Left ventricle myocardium superior (tissue), 1 donor: ENCODE measurements at places on chromosomes 11 and 22.

GRCh38 chr11:79110796-79111195 is 330.0 kb downstream of the TENM4 start:
- no peak for DNase-seq

- no peak for DNase-seq
Measured at GRCh38 chr22:36998620-36999351, 20.5 kb downstream of the TST start.

- DNase-seq = peak; percentile 75
Measured at GRCh38 chr11:2313051-2313951, 11.5 kb downstream of the TSPAN32 start.

- peak; percentile 26 for DNase-seq
Measured at GRCh38 chr11:391117-392017, 2.6 kb upstream of the PKP3 start.

DNA sequence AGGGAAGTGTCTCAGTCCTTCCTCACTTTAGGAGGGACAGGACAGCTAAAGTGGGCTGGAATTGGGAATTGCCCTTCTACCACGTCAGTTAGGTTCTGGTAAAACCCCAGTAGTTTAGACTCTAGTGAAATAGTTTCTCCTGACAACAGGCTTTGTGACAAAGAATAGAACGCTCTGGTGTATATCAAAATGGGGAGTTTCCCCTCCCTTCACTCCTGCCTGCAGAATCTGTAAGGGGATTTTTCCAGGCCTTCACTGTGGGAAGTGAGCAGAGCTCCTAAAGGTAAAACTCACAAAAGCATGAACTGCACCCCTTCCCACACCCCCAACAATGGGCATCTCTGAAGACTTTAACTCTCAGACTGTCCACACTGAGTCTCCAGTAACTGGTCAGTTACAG is 460.9 kb upstream of the LRRC4C start:
- DNase-seq = no peak

DNA sequence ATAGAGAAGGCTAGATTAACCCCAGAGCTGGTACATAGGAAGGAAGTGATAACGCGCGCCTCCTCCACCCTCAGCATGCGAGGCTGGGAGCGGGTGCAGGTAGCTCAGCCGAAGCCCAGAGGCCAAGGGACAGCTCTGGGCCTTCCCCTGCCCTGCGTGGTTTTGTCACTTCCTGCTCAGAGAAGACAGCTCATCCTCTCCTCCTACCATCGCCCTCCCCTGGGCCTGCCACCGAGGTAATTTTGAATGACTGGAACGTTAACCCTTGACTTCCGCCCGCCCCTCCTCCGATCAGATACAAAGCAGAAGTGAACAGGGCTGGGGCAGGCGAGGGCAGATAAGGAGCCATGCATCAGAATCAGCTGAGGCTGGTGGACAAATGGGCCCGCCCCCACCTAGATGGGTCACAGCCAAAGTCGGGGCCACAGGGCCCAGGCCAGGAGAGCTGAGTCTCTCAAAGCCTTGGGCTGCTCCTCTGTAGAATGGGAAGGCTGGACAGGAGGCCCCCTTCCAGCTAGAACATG is 1.6 kb downstream of the RAC2 start:
- peak; percentile 61 for DNase-seq

DNA sequence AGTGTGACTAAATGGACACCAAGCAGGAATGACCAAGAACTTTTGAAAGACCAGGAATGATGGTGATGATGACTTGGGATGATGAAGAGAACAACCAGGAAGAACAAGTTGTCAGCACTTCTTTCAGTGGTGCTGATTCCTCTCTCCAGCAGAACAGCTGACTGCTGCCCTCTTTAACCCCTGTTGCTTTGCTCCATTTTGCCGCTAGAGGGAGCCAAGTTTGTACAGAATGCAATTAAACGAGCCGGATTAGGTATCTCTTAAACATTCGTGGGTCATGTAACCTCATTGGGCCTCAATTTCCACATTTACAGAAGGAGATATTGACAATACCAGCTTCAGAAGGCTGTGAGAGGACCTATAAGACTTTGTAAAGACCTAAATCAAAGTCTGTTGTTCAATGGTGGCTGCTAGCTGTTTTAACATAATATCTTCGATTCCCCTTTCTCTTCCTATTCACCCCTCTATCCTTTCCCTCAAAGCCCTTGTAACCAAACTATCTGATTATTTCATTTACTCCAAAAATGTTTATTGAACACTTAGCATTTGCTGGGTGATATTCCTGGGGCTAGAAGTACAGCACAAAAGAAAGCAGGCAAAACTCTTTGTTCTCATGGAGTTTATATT is 1.9 kb downstream of the OR4S1 start:
- no peak for DNase-seq

DNA sequence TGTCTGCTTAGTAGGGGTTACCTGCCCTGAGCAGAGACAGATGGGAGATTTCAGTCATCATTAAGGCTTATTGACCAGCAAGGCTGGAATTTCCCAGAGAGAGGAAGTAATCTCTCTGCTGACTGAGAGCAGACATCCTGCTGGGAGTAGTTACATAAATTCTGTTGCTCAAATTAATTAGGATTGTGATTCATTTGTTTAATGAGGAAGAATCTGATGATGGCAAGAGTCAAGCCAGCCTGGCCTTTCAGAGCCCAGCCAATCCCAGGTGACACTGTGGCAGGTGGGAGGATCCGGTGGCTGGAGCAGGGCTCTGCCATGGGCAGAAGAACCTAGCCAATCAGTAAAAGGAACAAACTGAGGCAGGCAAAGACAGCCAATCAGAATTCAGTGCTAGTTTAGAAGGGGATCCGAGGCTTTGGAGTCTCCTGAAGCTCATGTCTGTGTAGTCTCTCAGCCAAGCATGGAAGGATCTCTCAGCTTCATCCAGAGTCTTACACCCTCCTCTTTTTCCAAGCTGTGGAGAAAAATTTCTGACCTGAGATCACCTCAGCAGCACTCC is 61.2 kb upstream of the CHST1 start:
- DNase-seq = no peak

GRCh38 chr11:9982796-9983579 is 311.0 kb downstream of the SBF2 start:
- DNase-seq = no peak

DNA sequence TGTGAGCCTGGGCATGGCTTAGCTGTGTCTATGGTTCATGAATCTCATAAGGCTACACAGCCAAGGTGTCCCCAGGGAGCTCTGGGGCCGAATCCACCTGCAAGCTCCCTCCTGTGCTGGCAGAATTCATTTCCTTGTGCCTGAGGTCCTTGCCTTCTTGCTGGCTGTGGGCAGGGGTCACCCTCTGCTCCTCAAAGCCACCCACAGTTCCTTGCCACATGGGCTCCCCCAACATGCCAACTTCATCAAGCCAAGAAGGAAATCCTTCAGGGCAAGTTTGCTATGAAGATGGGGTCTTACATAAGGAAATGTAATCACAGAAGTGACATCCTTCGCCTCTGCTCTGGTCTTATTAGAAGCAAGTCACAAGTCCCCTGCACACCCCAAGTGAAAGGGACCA is 24.8 kb downstream of the LARGE1 start:
- no peak for DNase-seq

DNA sequence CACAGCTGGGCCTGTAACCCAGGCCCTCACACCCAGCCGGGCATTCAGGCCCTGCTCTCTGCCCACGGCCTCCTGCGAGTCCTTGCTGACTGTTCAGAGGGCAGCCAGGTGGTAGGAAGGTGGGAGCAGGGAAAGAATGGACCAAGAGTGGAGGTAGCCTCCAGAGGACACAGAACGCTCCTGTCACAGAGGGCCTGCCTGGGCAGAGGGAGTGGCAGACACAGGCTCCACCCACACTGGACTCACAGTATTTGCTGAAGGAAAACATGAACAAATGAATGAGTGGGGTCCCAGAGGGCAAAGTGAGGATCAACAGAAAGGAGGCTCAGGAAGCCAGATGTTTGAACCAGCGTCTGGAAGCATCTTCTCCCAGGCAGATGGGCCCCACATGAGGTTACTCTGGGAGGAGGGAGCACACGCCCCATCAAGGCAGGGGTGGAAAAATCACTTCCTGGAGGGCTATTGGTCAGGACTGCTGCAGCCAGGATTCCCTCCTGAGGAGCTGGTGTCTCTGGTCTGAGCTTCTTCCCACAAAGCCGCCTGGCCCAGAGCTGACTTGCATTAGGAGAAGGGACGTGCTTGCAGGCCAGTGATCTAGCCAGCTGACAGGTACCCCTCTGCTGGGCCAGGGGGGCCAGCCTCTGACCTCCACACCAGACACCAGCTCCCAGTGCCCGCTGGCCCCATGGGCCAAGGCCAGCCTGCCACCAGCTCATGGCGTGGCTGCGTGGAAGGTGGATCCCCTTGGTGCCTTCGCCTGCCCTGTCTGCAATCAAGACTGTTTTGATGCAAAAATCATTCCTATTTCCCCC is 84.0 kb downstream of the THAP12 start:
- no peak for DNase-seq

- no peak for DNase-seq
Measured at GRCh38 chr11:91199866-91200265, 977.0 kb upstream of the CHORDC1 start.

DNA sequence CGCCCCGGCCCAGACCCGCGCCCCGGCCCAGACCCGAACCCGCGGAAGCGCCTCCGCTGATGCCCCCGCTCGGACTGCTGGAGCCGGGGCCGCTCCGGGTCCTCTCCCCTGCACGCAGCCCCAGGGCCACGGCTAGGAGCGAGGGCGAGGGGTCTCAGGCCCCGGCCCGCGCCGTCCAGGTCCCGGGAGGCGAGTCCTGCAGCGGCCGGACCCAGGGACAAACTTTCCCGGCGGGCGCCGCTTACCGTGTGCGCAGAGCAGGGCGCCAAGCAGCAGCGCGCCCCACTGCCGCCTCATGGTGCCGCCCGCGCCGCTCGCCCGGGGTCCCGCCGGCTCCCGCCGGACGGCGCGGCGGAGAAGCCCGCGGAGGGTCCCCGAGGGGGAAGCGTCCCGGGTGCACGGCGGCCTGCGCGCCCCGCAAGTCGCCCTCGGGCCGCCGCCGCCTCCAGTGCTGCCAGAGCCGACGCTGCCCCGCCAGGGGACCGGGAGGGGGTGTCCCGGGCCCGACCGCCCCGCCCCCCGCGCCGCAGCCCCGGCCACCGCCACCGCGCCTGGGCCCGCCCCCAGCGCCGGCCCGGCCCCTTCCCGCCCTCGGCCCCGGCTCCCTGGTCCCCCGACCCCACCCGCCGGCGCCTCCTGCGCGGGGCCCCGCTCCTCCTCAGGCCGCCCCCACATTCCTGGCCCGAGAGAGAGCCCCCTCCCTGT is at the start of gene LRP4:
Gene LRP4, minus strand, starts transcription at position 468 of the 705 bp plus-strand sequence. Its CDS starts 171 bp downstream, at position 297.
- DNase-seq = peak; percentile 82

- no peak for DNase-seq
Measured at GRCh38 chr11:101458161-101458560, 125.6 kb downstream of the TRPC6 start.

- DNase-seq = no peak
Measured at GRCh38 chr11:110497231-110497978, 67.7 kb downstream of the FDX1 start.

- peak; percentile 53 for DNase-seq
Measured at GRCh38 chr22:45493286-45493771, 9.4 kb upstream of the FBLN1 start.

DNA sequence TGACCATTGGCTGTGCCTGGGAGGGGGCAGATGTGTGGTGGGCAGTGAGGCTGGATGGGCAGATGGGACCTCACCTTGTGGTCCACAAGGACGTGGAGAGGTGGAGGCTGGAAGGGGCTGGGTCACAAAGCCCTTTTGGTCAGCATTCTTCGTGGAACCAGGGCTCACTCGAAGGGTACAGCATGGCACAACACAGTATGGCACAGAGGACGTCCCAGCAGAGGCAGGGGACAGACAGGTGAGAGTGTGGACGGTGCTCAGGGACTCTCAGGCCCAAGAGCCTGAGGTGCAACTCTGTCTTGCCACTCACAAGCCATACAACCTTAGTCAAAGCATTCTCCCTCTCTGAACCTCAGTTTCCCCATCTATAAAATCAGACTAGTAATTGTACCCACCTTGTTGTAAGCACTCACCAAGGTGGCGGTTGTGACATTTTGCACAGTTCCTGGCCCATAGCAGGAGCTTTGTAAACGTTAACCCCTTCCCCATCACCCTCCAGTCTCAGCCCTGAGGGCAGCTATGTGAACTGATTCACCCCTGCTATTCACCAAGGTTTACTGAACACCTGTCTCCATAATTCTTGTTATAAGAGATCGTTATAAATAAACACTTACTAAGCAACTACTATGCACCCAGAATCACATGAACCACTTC is 11.6 kb upstream of the TSKU start:
- no peak for DNase-seq

DNA sequence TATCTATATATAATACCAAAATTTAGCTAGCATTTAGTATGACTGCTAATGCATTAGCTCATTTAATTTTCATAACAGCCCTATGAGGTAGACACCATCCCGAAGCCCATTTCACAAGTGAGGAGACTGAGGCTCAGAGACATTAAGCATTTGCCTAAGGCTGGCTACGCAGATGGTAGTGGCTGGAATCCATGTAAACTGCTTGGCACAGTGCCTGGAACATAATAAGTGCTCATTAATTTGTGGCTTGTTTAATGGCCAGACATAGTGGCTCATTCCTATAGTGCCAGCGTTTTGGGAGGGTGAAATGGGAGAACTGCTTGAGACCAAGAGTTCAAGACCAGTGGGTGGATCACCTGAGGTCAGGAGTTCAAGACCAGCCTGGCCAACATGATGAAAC is 17.8 kb upstream of the TP53I11 start:
- DNase-seq = no peak

GRCh38 chr11:77871855-77872254 is 50.9 kb downstream of the AAMDC start:
- no peak for DNase-seq

DNA sequence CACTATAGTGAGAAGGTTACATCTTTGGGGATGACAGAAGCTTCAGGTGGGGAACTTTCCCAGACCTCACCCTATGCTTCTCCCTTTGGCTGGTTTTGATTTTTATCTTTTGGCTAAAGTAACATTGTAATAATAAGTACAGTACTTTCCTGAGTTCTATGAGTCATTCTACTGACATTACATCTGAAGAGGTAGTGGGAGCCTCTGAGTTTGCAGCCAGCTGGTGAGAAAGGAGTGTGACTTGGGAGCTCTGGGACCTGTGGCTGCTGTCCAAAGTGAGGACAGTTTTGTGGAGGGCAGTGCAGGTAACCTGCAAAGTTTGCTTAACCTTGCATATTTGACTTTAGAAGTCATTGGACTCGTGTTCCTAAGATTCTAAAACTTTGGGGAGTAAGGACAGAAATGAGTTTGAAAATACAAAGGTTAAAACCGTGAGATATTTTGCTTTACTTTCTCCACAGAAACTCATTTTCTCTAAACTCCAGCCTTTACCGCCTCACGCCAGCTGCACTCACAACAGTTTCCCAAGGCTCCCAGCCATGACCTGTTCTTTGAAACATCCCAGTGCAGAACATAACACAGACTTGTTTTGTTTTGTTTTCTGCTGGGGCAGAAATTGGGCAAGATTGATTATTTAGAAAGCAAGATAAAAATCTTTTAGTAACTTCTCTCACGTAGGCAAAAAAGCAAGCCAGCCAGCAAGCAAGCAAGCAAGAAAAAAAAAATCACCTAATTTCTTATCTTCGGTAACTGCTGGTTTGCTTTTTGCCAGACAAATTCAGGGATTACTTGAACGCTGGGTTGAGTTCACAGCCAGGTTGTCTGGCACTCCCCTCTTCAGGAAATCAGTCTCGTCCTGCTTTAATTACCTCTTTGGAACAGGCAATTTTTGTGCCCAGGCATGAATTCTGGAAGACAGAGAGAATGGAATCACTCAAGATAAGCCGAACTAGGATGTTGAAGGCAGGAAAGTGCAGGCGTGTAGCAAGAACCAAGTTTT is 478.3 kb upstream of the ISX start:
- no peak for DNase-seq

- DNase-seq = no peak
Measured at GRCh38 chr11:129189646-129190045, 2.5 kb downstream of the ARHGAP32 start.
